ENCODE measurements at places on chromosomes 1 and 21. TPM values are rescaled to one million over a fixed set of nuclear protein-coding genes. Genes with fewer than 3 reads are reported as not detected.

HES2 gene
- total RNA-seq: 33.0 TPM

C1orf122 gene
- total RNA-seq: 42.5 TPM

C1orf210 gene
- total RNA-seq: 3.8 TPM

AADACL4 gene
- not detected for total RNA-seq

COL24A1 gene
- 0.04 TPM for total RNA-seq

NBPF19 gene
- 5.3 TPM for total RNA-seq

GPR61 gene
- not detected for total RNA-seq

GUCA2A gene
- not detected for total RNA-seq

HENMT1 gene
- total RNA-seq: 2.2 TPM

NAV1 gene
- total RNA-seq: 50.4 TPM

ELF3 gene
- total RNA-seq: 0.04 TPM

LCE3C gene
- 0.71 TPM for total RNA-seq

CLDN19 gene
- total RNA-seq: not detected

GNL2 gene
- total RNA-seq: 99.9 TPM

FAAP20 gene
- total RNA-seq: 32.0 TPM

SPRR2G gene
- 3.1 TPM for total RNA-seq

TMEM35B gene
- 18.7 TPM for total RNA-seq

TNN gene
- total RNA-seq: not detected

PALMD gene
- 1.0 TPM for total RNA-seq

HLX gene
- not detected for total RNA-seq

TMEM82 gene
- total RNA-seq: not detected

ERICH3 gene
- not detected for total RNA-seq

SSR2 gene
- total RNA-seq: 175 TPM

CFHR2 gene
- not detected for total RNA-seq

PHLDA3 gene
- 59.1 TPM for total RNA-seq

DLGAP3 gene
- not detected for total RNA-seq

TSSK3 gene
- total RNA-seq: not detected

HHIPL2 gene
- total RNA-seq: not detected

TBX15 gene
- not detected for total RNA-seq

PROK1 gene
- total RNA-seq: not detected

LCE1C gene
- 3.5 TPM for total RNA-seq

CENPF gene
- 53.0 TPM for total RNA-seq

ADGRL2 gene
- total RNA-seq: 9.8 TPM

TNNT2 gene
- 0.11 TPM for total RNA-seq

SPATA17 gene
- total RNA-seq: 0.78 TPM

EXTL1 gene
- 0.04 TPM for total RNA-seq

GIPC2 gene
- total RNA-seq: 0.71 TPM

FCGR2B gene
- not detected for total RNA-seq

SWT1 gene
- 2.4 TPM for total RNA-seq

OR2T29 gene
- total RNA-seq: not detected

TNFRSF9 gene
- total RNA-seq: 0.14 TPM

TNFAIP8L2 gene
- not detected for total RNA-seq

CSF1 gene
- 1.8 TPM for total RNA-seq

SLC5A9 gene
- total RNA-seq: not detected

NUF2 gene
- 30.0 TPM for total RNA-seq

CDCA8 gene
- total RNA-seq: 35.4 TPM

SLC1A7 gene
- total RNA-seq: not detected

VSIG8 gene
- 0.14 TPM for total RNA-seq

DDX20 gene
- total RNA-seq: 19.0 TPM

NFASC gene
- 0.41 TPM for total RNA-seq

BSND gene
- not detected for total RNA-seq

ASAP3 gene
- 10.6 TPM for total RNA-seq

TCHH gene
- 0.10 TPM for total RNA-seq

TRPM2 gene
- 1.1 TPM for total RNA-seq

KIRREL1 gene
- 81.4 TPM for total RNA-seq
